NCI-H2081 (cell line): ENCODE measurements at places on chromosomes 12 and 14.

- DNase-seq, result no peak
Measured at GRCh38 chr12:53558631-53559030, 51.3 kb upstream of the NPFF start.

DNA sequence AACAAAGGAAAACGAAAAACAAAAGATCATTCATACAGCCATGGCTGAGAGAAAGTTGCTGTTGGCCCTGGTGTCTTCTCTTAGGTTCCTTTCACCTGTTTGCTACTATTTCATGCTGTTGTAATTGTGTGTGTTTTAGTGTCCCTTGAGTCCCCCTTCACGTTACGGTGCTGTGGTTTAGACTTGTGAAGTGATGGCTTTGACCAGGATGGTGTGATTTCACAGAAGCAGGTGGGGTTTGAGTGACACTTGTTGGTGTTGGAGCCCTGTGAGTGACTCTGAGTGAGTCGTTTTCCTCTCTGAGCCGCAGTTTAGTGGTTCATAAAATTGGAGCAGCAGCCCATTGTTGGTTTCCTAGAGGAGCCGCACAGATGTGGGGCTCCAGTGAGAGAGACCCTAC, 635.4 kb downstream of the VRK1 start:
- no peak for DNase-seq

DNA sequence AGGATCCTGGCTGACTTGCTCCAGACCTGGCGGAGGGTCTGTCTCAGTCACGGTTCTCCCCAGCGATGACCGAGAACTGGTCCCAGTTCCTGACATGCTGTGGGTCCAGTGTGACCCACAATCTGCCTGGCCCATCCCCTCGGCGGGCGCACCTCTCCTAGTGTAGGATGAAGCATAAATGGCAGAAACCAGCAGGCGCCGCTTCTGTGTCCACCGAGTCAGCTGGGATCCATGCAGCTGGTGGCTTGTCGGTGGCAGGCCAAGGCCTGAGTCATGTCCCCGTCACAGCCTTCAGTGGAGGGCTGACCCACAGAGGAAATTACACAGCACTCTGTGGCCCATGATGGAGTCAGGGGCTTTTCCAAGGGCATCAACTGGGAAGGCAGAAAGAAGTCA, 38.5 kb downstream of the NFKBIA start:
- no peak for DNase-seq

GRCh38 chr12:65022421-65022820, 98.7 kb downstream of the WIF1 start:
- DNase-seq, result no peak

DNA sequence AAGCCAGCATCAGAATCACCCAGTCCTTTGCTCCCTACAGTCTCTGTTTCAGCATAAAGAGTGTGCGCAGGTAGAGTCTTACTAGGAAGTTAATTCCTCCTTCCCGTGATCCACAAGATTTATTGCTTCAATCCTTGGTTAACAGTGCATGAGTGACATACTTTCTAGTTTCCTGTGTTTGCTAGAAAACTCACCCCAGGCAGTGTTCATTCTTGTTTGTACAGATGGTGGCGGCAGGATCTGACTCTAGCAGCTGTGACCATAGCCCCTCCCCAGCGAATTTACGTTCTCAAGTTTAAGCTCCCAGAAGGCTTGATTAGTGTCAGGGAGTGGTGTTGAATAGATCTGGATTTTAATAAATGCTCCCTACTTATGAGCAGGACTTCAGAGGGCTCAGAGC, 75.9 kb upstream of the ANO2 start:
- peak; percentile 53 for DNase-seq

- no peak for DNase-seq
Measured at GRCh38 chr14:99995700-99996356, 69.4 kb upstream of the EVL start.
